Liver (tissue), 10 donors: ENCODE measurements at places on chromosomes 11 and 22. TPM values are rescaled to one million over a fixed set of nuclear protein-coding genes. Genes with fewer than 3 reads are reported as not detected.

GRCh38 chr11:35953081-35953760, 9.4 kb downstream of the LDLRAD3 start:
- no peak for DNase-seq

DNA sequence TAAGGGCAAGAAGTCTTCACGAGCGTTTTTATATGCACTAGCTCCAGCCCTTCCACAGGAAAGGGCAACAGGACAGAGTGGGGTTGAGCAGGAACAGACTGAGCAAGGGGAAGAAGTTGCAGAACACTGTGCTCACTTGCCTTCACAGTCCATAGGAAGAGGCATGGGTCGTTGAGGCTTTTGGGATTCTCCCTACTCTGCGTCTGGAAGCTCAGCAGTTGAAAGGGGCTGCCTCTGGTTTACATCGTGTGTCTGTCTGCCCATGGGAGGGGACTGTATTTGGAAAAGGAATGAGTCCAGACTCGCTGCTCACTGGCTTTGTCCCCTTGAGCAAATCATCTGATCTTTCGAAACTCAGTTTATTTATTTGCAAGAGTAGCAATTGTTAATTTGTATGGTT, 1.1 kb upstream of the PDGFD start:
- DNase-seq = no peak

- no peak for DNase-seq
Measured at GRCh38 chr11:95507794-95508193, 276.8 kb upstream of the SESN3 start.

Gene DNAJB7
- polyA plus RNA-seq = 0.15 TPM

Gene OTOG
- polyA plus RNA-seq = not detected

GRCh38 chr11:16881074-16881709, 133.0 kb downstream of the PLEKHA7 start:
- DNase-seq = no peak

DNA sequence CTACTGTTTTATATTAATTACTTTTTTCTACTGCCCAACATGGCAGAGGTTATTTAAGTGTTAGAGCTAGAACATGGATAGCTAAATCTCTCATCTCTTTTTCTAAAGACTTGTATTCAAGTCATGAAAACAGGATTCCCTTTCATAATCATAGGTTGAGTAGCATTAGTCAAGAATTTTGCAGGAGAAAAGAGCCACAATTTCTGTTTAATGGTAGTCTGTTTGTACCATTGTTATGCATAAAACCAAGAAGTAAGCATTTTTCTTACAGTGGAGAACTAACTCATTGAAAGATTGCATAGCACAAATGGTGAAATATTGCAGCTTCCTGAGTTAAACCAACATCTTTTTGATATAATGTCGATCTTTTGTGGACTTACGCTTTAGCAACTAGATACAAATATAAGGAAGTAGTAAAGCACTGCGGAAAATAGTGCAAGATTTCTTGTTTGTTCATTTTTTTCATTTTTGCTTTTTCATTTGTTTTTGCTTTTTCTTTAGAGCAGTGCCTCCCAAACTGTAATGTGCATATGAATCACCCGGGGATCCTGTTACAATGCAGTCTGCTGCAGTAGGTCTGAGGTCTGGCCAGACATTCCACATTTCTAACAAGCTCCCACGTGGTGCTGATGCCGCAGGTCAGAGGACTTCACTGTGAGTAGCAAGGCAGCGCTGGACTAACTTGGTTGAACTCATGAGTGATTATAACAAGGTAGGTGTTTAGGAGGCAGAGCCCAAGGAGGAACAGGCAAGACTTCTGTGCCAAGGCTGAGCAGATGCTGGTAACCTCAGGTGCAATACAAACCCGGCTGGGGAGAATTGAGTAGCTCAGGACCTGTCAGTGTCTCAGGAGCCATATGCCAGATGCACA, 4.6 kb downstream of the ETS1 start:
- DNase-seq = no peak

Gene SHISAL1
- polyA plus RNA-seq = 0.07 TPM

GRCh38 chr22:19937616-19938473, 3.7 kb upstream of the COMT start:
- no peak for DNase-seq

- DNase-seq = no peak
Measured at GRCh38 chr22:17751596-17751995, 22.7 kb downstream of the BID start.

DNA sequence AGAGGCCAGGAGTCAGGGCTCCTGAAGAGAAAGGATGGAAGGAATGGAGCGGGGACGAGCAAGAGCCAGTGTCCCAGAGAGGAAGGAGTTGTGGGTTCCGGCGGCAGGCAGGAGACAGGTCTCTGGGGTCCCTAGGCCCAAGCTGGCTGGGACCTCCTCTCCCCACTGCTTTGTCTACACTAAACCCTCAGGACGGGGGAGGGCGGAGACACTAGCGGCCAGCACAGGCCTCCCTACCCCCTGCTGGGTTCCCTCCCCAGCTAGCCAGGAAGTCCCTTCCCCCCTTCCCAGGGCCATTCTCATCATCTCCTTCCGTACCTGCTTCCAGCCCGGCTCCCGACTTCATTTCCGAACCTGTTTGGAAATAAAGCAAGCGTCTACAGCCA, 79.5 kb downstream of the ST3GAL4 start:
- no peak for DNase-seq

GRCh38 chr22:50474710-50475651, at the start of gene SBF1:
SBF1 (minus strand) TSS chr22:50475035; CDS start chr22:50474840, 195 bp downstream.
- peak; percentile 92 for DNase-seq

DNA sequence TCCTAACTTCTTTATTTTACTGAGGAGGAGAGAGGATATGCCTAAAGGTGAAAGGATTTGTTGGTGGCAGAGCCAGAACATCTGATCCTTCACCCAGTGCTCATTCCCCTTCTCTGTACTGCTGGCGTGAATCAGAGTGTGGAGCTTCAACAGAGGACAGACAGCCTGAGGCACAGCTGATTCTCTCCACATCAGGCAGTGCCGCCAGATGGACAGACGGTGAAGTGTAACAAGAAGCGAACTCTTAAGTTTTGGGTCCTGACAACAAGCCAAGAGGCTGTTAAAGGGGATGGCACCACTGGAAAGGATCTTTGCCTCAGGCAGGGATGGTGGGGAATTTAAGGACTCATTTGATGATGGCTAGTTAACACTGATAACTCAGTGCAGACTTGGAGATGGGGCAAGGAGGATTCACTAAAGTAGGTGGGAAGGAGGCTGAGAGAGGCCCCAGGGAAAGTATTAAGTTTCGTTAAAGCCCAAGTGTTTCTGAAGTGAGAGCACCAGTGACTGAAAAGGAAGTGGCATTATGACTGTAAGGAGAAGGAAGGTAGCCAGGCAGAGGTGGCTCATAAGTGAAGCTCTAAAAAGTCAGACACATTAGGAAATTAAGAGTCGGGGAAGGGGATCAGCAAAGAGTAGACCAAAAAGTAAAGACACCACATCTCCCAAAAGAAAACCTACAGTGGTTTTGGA, 81.3 kb downstream of the CLPB start:
- DNase-seq = no peak

Gene MPST
- polyA plus RNA-seq = 249 TPM

Gene CCDC15
- polyA plus RNA-seq = 0.60 TPM

DNA sequence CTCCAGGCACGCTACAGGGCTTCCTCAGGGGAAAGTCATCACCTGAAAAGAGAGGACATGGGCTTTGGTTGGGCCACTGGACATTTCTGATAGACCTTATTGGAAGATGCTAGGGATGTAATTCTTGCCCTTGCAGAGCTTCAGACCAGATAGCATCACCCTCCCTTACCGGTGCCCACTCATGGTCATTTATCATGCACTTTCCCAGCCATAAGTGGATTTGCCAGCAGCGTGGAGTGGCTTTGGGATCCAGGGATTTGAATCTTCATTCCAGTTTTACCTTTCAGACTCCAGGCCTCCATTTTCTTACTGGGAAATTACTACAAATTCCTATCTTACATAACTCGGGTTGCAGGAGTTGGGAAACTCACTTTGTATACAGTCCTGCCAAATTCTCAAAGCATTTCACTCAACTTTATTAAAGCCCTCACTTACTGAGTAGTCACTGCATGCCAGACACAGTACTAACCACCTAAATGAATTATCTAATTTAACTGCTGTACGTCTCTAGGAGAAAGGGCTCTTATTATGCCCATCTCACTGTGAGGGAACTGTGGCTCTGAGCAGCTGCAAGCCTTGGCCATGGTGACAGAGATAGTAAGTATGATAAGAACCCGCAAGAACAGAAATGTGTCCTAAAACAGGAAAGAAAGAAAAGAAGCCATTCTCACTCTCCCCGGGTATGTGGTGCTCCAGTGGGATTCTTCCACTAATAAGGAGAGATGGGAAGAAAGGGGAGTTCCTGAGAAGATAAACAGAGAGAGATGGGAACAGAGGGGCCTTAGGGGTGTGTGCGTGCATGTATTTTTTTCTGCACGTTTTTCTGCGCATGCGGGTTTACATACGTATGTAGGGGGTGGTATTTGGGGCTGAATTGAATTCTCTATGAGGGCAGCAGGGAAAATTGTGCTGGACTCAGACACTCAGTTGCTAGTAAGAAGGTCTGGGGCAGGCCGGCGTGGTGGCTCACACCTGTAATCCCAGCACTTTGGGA, 9.7 kb downstream of the CHRM1 start:
- DNase-seq = no peak

- no peak for DNase-seq
Measured at GRCh38 chr11:68009391-68010089, 587 bp upstream of the ALDH3B1 start.

GRCh38 chr22:24282401-24282800, 11.8 kb downstream of the SPECC1L start:
- DNase-seq = no peak

Gene TNNI2
- polyA plus RNA-seq = not detected

GRCh38 chr11:43852057-43852636, 28.5 kb upstream of the ALKBH3 start:
- peak; percentile 64 for DNase-seq

Gene SYNGR1
- polyA plus RNA-seq = 3.6 TPM

DNA sequence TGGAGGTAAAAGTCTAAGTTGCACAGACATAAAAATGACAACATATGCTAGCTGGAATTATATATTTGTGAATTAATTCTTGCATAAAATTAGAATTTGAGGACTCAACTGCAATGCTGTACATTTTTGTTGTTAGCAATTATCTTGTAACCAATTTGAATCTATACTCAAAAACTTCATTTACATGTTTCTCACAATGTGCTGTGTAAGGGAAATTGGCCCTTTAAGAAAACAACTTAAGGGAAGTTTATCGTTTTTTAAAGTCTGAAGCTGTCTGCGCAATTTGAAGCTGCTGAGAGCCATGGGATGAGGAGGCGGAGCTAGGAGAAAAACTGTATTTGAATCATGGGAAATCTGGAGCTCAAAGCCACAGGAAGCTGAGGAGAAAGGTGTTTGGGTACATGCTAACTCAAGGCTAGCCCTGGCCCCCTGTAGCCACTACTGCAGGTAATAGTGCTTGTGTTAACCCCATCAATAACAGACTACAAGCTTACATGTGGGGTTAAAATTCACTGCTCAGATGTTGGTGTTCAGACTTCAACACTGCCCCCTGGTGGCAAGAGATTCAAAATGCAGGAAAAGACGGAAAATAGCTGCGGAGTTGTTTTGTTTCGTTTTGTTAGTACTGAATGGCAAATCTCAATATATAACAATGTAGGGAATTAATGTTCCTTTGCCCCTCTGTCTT, 126.1 kb downstream of the BRD1 start:
- DNase-seq = no peak

Gene C1QTNF5
- polyA plus RNA-seq = 6.4 TPM

GRCh38 chr11:34730544-34731295, 109.8 kb downstream of the EHF start:
- DNase-seq = no peak

DNA sequence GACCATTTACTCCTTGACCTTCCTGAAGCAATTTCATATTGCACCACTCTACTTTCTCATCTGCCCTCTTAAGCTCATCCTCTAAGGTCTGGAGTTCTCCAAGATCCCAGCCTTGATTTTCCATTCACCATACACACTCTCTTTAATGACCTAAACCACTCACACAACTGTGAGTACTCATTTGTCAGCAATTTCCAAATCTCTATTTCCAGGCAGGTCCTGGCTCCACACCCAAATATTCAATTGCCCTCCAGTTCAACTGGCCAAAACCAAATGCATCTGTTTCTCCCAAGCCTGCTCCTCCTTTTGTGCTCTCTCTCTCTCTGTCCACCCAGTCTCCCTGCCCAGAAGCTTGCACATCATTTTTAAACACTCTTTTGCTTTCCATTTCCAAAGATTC, 39.6 kb downstream of the NEU3 start:
- DNase-seq = no peak

GRCh38 chr11:34359548-34359891, 1.7 kb upstream of the ABTB2 start:
- DNase-seq = no peak

GRCh38 chr11:122241566-122241965, 125.6 kb upstream of the BLID start:
- no peak for DNase-seq

Gene CNIH2
- 0.07 TPM for polyA plus RNA-seq

GRCh38 chr11:20611892-20612291, 12.5 kb downstream of the SLC6A5 start:
- no peak for DNase-seq

- no peak for DNase-seq
Measured at GRCh38 chr11:67628710-67629385, 889 bp downstream of the NUDT8 start.

- DNase-seq = no peak
Measured at GRCh38 chr11:40130427-40130826, 1329.0 kb downstream of the LRRC4C start.

GRCh38 chr11:15816260-15816871, 540.0 kb downstream of the SOX6 start:
- DNase-seq = no peak

- no peak for DNase-seq
Measured at GRCh38 chr11:12581416-12581815, 92.8 kb upstream of the TEAD1 start.

GRCh38 chr22:27699383-27700019, 102.1 kb downstream of the MN1 start:
- no peak for DNase-seq

DNA sequence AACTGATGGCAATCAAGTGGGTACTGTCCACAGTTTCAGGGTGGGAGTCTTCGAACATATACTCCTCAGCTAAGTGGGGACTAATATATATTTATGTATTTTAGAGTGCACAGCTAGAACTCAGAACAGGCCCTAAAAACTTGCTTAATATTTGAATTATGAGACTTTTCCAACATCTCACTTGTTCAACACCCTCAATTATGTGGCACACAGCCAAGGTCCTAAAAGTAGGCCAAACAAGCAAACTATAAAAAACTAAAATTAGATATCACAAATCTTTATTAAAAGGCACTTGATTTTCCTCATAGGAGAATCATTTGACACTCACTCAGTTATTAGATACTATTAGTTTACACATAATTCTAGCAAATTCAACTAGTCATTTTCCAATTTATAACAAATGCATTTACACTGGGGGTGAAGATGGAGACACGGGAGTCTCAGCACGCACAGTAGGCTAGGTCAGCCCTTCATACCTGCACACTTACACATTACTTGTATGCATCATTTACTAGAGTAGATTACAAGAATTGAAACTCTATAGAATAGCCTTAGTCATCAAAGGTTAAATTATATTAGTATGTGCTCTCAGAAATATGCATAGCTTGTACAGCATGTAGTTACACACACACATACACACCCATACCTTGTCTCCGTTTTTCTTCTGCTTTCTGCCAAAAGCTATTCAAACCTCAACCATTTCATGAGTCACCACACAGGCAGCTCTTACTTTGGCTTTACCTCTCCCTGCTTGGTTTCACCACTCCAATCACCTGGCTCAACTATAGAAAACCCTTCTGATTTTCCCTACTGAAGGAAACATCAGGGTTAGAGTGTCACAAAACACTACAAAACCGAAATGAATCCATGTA, 171.5 kb downstream of the SBF2 start:
- no peak for DNase-seq

Gene NPAS4
- not detected for polyA plus RNA-seq

- DNase-seq = peak; percentile 99
Measured at GRCh38 chr11:65711785-65712632, at the start of gene KAT5. KAT5 (plus strand) TSS chr11:65712252; CDS start chr11:65712268, 16 bp downstream.
